ENCODE measurements at places on chromosomes 12 and 14. TPM values are rescaled to one million over a fixed set of nuclear protein-coding genes. Genes with fewer than 3 reads are reported as not detected.

SPIC gene
- total RNA-seq: not detected

CELA1 gene
- total RNA-seq: not detected

GOLT1B gene
- 15.5 TPM for total RNA-seq

CLEC9A gene
- not detected for total RNA-seq

TSPAN11 gene
- total RNA-seq: 2.5 TPM

GRCh38 chr12:22530-23201 lies 43.9 kb upstream of the IQSEC3 start:
- no peak overlapping the region for H3K27ac ChIP-seq
- no peaks in the 10 kb centered on the region for H3K27me3 ChIP-seq
- H3K36me3 ChIP-seq: peaks cover 19% of the 10 kb centered on the region

DNA sequence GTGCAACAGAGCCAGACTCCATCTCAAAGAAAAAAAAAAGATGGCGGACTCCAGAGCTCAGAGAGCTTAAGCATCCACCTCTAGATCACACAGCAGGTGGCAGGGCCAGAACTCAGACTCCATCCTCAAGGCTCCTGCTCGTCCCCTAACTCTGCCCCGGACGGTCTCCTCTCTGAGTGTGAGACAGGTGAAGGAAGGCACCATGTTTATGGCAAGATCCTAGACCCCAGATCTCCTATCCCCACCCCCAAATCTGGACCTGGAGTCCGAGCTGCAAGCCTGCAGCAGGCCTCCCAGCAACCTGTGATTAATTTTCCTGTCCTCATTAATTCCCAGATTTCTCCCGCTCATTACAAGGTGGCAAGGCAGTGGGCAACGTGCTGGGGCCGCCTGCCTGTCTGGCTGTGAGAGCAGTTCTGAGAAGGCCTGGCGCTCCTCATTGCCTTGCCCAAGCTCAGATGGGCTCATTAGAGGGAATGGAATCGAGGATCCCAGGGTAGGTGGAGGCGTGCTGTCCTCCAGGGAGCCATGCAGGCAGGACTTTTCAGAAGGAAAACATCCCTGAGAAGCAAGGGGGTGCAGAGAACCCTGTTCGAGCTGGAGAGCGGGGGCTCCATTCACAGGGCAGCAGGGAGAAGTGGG lies 296.6 kb upstream of the RTL1 start:
- DNase-seq: peak; percentile 28
- no peaks in the 10 kb centered on the region for H3K27me3 ChIP-seq
- no peak overlapping the region for H3K27ac ChIP-seq
- H3K4me3 ChIP-seq: no peak overlapping the region
- H3K36me3 ChIP-seq: no peaks in the 10 kb centered on the region
- H3K4me1 ChIP-seq: no peaks in the 10 kb centered on the region

- H3K4me1 ChIP-seq: no peaks in the 10 kb centered on the region
- no peak overlapping the region for H3K27ac ChIP-seq
- H3K27me3 ChIP-seq: peaks cover 40% of the 10 kb centered on the region
- H3K4me3 ChIP-seq: peak overlapping the region; percentile 45
- H3K36me3 ChIP-seq: no peaks in the 10 kb centered on the region
Measured at GRCh38 chr12:48980953-48981756, 3.0 kb downstream of the WNT1 start.

GRCh38 chr12:388012-388411 lies 1.1 kb downstream of the KDM5A start:
- H3K4me1 ChIP-seq: no peaks in the 10 kb centered on the region
- no peak for DNase-seq
- H3K27me3 ChIP-seq: no peaks in the 10 kb centered on the region
- peaks cover 14% of the 10 kb centered on the region for H3K36me3 ChIP-seq

DNA sequence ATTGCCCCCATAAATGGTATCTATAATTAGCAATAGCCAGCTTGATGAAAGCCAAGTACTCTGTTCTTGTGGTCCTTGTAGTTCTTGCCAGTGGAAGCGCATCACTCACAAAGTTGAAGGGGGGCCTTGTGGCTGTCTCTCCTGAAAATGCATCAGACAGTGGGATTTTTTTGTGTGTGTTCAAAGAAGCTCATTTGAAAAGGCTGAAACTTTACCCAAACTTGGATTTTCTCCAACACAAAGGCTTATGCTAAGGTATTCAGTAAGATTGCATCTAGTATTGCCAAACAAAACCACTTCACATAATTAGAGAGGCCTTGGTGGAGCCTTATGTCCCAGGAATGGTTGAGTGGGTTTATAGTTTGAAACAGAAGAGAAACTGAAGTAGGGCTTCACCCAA lies 216.7 kb upstream of the TMTC1 start:
- no peaks in the 10 kb centered on the region for H3K27me3 ChIP-seq
- H3K27ac ChIP-seq: no peak overlapping the region
- H3K4me1 ChIP-seq: no peaks in the 10 kb centered on the region
- H3K36me3 ChIP-seq: no peaks in the 10 kb centered on the region

DNA sequence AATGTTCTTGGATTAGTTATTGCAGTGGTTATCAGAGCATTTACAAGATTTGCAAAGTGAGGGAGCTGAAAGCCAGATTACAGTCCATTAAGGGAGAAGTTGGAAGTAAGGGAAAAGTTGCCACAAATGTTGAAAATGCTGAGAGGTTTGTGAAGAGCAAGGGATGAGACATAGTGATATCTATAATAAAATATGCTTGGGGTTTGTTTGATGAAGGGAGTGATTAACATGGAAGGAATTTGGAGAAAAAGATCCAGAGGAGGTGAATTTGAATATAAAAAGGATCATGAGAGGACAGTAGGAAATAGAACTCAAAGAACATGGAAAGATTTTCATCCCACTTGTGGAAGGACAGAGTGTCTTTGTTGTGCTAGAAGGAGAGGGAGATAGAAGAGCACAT lies 19.3 kb upstream of the CCER1 start:
- H3K4me3 ChIP-seq: no peak overlapping the region
- H3K27ac ChIP-seq: no peak overlapping the region
- no peaks in the 10 kb centered on the region for H3K27me3 ChIP-seq
- DNase-seq: no peak
- no peaks in the 10 kb centered on the region for H3K4me1 ChIP-seq

Data from right atrium auricular region (tissue), 2 donors.